ENCODE measurements at places on chromosomes 12 and 14. TPM values are rescaled to one million over a fixed set of nuclear protein-coding genes. Genes with fewer than 3 reads are reported as not detected.

Gene DPPA3
- not detected for polyA plus RNA-seq

GRCh38 chr14:33062881-33063280, 124.2 kb downstream of the NPAS3 start:
- DNase-seq, result no peak

- DNase-seq, result no peak
Measured at GRCh38 chr12:31234053-31234840, 91.7 kb downstream of the SINHCAF start.

DNA sequence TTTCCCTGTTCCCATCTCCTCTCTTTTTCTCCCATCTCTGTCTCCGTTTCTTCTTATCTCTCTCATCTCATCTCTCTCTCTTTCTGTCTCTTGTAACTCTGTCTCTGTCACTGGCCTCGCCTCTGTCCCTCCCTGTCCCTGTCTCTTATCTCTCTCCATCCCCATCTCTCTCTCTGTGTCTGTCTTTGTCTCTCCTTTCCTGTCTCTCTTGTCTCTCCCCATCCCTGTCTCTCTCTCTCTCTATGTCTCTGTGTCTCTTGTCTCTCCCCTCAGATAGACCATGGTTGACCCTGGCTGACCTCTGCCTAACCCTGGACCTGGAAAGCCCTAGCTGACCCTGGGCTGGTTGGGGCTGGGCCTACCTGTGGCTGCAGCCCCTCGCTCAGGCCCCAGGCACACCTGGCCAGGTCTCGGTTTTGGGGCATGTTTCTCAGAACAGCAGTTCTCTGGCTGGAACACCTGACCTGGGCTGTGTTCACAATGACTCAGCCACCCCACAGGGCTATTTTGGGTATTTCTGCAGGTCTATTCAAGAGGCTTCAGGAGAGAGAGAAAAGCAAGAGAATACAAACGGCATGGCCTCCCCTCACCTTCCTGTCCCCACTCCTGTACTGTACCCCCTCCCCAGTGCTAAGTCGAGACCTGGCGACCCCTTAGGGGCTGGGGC, 174.4 kb downstream of the TMEM121 start:
- DNase-seq, result no peak

DNA sequence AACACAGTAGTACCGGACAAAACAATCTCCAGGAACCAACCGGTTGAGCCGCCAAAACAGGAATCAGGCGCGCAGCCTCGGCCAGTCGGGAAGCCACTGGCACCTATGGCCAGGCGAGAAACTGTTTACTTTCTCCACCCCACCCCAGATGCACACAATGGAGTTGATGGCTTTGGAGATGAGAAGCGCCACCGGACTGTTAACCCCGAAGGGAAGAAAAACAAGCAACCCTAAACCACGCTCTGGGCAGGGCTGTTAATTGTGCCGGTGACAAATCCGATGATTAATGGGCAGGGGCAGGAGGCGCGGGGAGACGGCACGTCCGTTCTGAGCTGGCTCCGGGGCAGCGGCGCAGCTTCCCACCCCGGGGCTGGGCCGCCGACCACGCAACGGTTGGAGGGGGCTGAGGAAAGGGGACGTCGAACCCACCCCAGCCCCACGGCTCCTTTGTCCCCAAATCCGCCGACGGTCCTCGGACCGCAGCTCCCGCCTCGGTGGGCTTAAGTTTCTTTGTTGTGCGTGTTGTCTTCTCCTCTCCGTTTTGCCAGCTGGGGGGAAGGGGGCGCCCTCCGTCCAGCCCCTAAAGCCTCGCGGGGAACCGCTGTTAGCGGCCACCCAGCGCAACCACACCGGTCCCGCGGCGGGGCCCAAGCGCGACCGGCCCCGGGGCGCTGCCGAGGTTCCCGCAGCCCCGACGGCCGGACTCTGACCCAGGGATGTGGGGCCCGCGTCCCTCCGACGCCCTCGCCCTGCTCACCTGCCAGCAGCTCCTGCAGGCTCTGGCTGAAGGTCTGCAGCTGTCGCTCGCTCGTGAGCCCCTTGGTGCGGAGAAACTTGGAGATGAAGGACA, 790 bp downstream of the BTG1 start:
- DNase-seq, result no peak

DNA sequence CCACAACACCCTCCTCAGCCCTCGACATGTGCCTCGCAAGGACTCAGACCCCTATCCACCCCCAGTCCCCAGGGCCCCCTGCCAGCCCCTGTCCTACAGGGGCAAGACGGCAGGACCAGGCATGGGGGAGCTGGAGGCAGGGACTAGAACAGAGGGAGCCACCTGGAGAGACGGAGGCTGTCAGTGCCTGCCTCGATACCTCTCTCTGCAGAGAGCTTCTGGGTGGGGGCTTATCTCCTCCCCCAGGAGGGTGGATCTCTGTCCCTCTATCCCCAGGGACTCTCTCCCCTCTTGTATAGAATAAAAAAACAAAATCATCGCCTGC, 2.0 kb upstream of the CPNE6 start:
- no peak for DNase-seq

GRCh38 chr12:80041692-80042091, 57.6 kb upstream of the OTOGL start:
- no peak for DNase-seq

DNA sequence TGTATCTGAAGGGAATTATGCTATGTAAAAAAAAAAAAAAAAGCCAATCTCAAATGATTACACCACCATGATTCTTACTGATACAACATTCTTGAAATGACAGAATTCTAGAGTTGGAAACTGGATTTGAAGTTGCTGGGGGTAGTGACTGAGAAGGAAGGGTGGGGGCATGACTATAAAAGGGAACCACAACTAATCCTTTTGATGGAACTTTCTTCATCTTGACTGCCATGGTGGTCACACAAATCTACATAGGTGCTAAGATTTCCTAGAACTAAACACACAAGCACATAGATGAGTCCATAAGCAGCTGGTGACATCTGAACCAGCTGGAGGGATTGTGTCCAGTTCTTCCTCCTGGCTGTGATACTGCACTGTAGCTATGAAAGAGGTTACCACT, 51.4 kb downstream of the CLMN start:
- DNase-seq, result no peak

Gene RNASE3
- 0.42 TPM for polyA plus RNA-seq

Gene FOXG1
- polyA plus RNA-seq, result 0.10 TPM

Gene ATXN7L3B
- 75.5 TPM for polyA plus RNA-seq

- DNase-seq, result no peak
Measured at GRCh38 chr14:101058571-101058970, 155.0 kb upstream of the RTL1 start.

DNA sequence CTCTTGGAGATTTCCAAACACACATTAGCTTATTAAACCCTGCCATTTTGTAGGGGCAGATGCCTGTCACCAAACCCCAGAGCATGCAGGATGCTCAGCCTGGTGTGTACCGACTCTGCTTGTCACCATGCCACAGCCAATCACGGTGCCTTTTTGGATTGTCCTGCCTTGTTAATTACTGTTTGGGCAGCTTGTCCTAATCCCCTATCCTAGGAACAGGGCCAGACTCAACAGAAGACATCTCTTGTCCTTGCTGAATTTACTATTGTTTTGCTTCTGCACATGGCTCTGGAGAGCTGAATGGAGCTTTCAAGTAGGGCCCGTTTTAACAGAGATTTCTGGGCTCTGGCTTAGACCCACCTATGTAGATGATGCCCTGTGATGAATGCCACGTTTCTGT, 388.5 kb downstream of the AACS start:
- DNase-seq, result no peak

DNA sequence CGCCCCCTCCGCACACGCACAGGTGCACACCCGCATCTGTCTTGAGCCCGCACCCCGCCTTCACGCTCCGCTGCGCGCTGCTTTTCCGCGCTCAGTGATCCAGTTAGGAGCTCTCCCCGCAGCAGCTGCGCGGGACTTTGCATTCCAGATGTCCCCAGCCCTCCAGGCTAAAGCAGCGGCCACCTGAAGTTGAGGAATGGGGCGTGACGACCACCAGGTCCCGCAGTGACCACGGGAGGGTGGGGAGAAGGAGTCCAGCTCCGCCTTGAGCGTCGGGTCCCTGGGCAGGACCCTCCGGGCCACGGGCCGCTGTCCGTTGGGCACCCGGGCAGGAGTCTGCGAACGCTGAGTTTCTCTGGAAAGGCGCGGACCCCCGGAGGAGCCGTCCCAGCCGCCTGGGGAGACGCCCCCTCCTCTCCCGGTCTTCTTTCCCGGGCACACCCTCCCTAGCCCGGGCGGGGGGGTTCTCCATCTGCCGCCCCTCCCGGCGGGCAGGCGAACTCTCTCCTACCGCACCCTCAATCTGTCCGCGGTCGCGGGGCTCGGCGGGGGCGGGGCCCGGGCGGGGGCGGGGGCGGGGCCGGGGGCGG, 334 bp upstream of the TMEM132C start:
- no peak for DNase-seq

DNA sequence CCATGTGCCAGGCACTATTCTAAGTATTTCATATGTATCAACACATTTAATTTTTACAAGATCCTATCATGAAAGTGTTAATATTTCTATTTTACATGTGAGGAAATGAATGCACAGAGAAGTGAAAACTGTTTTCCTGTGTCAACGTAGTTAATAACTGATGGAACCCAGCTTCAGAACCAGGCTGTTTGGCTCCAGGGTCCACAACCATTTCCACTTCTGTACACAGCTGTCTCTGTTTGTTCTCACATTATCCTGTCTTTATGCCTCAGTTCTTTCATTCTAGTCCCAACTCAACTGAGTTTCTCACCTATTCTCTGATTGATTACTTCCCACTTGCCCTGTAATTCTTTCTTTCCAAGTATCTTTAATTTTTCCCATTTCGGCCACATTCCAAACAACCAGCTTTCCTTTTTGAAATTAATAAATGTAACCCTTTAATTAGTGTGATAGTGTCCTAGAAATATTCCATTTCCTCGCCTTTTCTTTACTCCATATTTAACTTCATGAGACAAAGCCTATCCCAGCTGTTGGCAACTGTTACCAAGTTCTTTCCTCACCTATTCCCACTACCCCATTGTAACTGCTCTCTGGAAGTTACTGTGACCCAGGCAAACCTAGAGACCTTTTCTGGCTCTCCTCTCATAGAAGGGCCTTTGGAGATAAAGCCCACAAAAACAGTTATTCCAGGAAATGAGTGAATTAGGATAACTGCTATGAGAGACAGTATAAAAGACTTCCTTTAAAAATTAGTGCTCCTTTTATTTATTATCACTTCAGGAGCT, 218.7 kb downstream of the RASSF9 start:
- DNase-seq, result no peak

Gene PTPRR
- 0.64 TPM for polyA plus RNA-seq

DNA sequence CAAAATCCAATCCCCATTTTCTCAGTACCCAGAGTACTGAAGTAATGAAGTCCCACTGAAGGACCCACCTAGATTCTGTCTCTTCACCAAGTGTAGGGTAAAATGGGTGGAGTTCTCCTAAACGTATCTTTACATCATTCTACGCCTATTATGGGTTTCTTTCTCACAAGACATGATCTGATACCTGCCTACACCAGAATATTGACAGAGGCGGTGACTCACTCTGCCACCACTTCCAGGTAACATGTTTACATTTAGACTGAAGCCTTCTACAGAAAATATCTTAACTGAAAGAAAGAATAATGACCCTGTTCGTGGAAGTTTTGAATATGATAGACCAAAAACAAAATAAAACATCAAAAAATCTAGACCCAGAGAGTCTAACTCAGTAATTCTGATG, 89.8 kb downstream of the BTG1 start:
- DNase-seq, result no peak

GRCh38 chr12:121927813-121928212, 9.4 kb downstream of the CFAP251 start:
- DNase-seq, result no peak

Gene UTP20
- polyA plus RNA-seq, result 18.5 TPM

Gene TMEM121
- polyA plus RNA-seq, result 4.3 TPM

Gene GTF2H3
- polyA plus RNA-seq, result 32.2 TPM

- no peak for DNase-seq
Measured at GRCh38 chr14:101535232-101535631, 26.1 kb upstream of the DIO3 start.

DNA sequence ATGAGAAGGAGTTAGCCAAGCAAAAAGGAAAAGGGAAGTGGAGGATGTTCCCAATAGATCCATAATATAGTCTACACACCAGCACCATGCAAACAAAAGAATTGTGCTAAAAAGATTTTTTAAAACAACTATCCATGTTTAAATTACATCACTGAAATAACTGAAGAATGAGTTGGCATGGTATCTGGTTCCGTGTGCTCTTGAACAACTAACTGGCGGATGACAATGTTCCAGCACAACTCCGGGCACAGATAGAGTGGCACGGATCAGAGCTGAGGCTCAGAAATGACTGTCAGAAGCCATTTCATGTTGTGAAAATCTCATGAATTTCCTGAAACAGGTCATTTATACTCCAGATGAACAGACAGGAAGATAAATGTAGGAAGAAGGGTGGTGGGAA, 153.1 kb downstream of the HMGA2 start:
- DNase-seq, result no peak

Gene TAS2R42
- 0.17 TPM for polyA plus RNA-seq

- DNase-seq, result no peak
Measured at GRCh38 chr14:101884089-101884933, 80.1 kb upstream of the DYNC1H1 start.

Gene SIX4
- 8.7 TPM for polyA plus RNA-seq

Gene TEX52
- 2.3 TPM for polyA plus RNA-seq

Gene P2RX2
- polyA plus RNA-seq, result 3.0 TPM

DNA sequence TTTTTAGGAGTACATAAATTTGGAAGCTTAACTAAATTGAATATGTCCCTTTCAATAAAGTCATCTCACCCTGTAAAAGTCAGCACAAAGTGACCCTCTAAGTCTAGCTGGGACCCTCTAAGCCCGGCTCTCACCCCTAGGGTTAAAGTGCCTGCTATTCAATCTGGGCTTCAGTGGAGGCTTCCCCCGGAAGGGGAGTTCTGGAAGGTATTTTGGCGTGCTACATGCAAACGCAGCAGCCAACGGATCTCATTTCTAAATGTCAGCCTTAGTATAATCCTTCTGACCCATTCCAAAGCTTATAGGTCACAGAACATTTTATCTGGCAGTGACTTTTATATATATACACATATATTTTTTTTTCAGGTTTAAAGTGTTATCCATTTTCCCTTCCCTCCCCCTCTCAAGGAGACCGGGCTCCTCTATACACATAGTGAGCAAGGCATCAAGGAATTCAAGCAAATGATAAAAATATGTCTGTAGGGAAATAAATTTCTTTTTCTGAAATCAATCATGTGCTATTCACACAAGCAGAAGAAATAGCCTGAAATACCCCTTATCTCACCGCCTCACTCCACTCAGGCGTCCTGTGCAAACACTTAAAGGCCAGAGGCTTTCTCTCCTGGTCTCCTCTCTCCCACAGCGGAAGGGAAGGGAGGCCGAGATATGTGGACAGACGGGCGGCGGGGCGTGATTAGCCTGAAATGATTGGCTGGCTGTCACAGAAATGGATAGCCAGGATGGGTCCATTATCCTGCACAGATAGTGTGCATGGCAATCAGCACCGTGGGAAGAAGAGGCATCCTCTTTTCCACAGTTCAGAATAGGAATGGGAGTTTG, 301.7 kb downstream of the GALC start:
- no peak for DNase-seq

Gene MAP1LC3B2
- 10.4 TPM for polyA plus RNA-seq
